ENCODE measurements at places on chromosomes 12 and 14.

- no peak overlapping the region for H3K4me3 ChIP-seq
- H3K27ac ChIP-seq: no peak overlapping the region
- H3K27me3 ChIP-seq: no peaks in the 10 kb centered on the region
- H3K36me3 ChIP-seq: no peaks in the 10 kb centered on the region
These were observed 12.5 kb upstream of the TEX22 start for GRCh38 chr14:105385698-105386365.

DNA sequence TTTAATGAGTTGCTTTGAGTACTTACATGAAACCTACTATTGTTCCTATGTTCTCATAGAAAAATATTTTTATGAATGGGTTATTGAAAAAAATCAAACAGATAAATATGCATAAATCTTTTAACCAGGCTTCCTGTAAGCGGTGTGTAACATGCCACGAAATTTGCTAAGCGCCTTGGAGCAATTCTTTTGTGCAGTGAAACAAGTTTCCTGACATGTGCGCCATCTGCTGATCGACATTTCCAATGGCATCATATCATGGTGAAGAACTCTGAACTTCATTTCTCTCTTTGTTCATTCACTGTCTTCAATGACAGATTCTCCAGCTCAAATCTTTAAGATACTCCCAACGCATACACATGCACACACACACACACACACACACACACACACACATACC is 145.6 kb upstream of the NAV3 start:
- DNase-seq: no peak
- H3K4me3 ChIP-seq: no peak overlapping the region
- no peaks in the 10 kb centered on the region for H3K27me3 ChIP-seq
- H3K36me3 ChIP-seq: no peaks in the 10 kb centered on the region
- H3K27ac ChIP-seq: no peak overlapping the region

DNA sequence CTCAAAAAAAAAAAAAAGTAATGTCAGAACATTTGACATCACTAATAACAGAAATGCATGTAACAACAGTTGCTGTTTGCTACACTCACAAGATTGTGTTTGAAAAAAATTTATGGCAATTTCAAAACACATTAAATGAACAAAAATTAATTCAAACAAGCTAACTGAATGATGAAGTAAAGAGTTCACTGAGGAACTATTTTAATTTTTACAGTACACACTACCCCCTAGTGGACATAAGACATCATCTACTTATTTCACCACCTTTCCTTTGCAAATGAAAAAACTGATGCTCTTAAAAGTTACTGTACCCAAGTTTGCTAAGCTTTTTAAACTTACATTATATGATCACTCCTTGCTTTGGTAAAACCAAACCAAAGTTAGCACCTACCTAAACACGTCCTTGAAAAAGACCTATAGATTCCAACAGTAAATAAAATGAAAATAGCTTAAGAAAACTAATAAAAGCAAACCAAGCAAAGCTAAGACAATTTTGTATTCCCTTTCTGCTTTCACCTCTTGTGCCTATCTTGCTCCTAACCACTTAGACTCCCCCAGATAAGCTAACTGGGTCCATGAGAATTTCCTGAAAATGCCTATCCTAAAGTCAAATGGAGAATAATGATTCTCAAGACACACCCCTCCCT is 22.2 kb downstream of the UBE2N start:
- no peaks in the 10 kb centered on the region for H3K4me1 ChIP-seq
- no peak overlapping the region for H3K4me3 ChIP-seq
- H3K36me3 ChIP-seq: no peaks in the 10 kb centered on the region

DNA sequence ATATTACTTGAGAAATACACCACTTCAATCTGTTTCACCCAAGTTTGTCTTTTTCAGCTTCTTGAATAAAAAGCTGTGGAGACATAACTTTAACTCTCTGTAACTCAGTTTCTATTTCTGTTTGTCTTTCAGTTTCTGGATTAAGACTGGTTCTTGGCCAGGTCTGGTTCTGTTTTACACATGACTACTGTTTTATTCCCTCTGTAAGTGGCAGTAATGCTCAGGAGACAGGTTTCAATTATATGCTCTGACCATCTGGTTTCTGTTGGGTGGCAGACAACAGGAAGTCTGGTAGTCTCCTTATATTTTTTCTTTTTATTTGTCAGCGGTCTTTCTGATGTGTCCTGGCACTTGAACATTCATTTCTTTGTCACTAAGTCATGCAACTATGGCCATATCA is 102.9 kb downstream of the RPS29 start:
- H3K4me1 ChIP-seq: no peaks in the 10 kb centered on the region
- no peaks in the 10 kb centered on the region for H3K27me3 ChIP-seq
- no peak overlapping the region for H3K4me3 ChIP-seq
- no peaks in the 10 kb centered on the region for H3K36me3 ChIP-seq
- DNase-seq: no peak

DNA sequence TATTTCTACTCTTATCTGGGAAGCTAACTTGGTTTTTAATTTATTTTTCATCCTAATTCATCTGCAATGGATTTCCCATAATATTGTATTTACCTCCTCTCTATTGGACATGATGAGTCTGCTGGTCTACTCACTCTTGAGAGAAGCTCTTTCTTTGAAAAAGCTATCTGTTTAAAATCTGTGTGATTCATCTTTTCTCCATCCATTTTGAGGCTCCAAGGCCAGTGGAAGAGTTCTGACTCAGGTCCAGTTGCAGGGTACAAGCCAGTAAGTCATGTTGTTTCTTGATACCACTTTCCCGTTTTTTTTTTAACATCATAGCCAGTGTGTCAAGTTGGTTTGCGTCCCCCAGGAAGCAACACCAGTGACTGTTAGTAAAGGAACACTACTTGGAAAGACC is 160.3 kb upstream of the BMP4 start:
- no peaks in the 10 kb centered on the region for H3K36me3 ChIP-seq
- H3K4me3 ChIP-seq: no peak overlapping the region
- H3K27ac ChIP-seq: no peak overlapping the region
- peaks cover 20% of the 10 kb centered on the region for H3K4me1 ChIP-seq

DNA sequence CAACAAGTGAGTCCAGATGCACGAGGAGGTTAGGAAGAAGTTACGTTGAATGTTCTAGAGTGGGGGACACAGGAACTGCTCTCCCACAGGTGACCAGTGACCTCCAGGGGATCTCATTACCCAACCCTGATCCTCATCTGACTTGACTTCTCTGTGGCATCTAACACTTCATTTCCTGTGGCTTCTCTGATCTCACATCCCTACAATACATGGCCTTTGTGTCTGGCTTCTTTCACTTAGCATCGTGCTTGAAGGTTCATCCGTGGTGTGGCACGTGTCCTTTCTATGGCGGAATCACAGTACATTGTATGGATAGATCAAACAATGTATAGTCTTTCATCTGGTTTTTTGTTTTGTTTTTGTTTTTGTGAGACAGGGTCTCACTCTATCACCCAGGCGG is 19.3 kb downstream of the CFAP251 start:
- no peak overlapping the region for H3K27ac ChIP-seq
- H3K4me1 ChIP-seq: no peaks in the 10 kb centered on the region
- no peaks in the 10 kb centered on the region for H3K36me3 ChIP-seq
- no peaks in the 10 kb centered on the region for H3K27me3 ChIP-seq

DNA sequence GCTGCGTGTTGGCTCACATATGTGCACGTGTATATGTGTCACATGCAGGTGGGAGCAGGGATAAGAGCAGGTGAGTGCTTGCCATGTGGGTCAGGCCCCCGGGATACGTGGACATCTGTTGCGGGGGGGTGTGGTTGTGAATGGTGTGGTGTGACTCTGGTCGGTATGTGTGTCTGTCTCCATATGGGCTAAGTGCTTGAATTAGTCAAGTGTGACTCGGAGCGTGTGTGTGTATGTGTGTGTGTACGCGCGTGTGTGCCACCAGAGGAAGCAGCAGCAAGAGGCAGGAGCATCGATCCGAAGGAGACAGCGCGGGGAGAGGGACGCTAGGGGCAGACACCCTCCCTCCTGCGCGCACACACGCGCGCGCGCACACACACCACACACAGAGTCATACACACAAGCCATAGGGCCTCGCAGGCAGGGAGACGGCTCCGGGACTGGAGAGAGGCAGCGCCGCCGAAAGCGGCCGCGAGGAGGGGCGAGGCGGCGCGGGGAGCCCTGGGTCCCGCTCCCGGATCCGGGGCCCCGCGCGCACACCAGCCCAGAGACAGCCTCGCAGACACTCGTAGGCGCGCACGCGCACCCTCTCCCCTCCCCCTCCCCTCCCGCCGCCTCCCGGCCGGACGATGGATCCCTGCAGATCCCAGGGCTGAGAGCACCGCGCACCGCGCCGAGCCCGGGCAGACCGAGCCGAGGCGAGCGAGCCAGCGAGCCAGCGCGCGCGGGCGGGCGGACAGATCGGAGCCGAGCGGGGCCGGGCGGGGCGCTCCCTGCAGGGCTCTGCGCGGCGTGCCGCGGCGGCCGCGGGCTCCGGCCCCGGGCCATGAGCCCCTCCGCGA is at the start of gene ASIC1:
Gene ASIC1, plus strand, starts transcription at position 597 of the 842 bp plus-strand sequence. CDS start 1,171 bp downstream, outside the sequence.
- H3K36me3 ChIP-seq: no peaks in the 10 kb centered on the region
- DNase-seq: peak; percentile 59
- no peak within 1 kb of the TSS for H3K27ac ChIP-seq
- H3K4me1 ChIP-seq: peaks cover 5% of the 10 kb centered on the region
- H3K4me3 ChIP-seq: peak within 1 kb of the TSS; percentile 69

DNA sequence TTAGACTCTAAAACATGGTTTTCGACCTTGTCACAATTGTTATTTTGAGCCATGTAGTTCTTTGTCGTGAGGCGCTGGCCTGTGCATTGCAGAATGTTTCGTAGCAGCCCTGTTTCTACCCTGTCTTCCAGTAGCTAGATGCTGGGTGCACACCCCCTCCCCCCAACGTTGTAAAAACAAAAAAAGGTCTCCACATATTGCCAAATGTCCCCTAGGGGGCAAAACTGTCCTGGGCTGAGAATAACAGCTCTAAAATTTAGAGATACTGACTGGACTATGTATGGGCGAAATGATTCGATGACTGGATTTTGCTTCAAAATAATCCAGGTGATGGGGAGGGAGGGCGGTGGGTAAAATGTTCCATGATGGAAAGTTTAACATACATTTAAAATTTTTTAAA is 126.1 kb upstream of the FUT8 start:
- H3K27me3 ChIP-seq: no peaks in the 10 kb centered on the region
- H3K4me1 ChIP-seq: peaks cover 27% of the 10 kb centered on the region
- H3K36me3 ChIP-seq: no peaks in the 10 kb centered on the region
- DNase-seq: no peak
- H3K27ac ChIP-seq: no peak overlapping the region

DNA sequence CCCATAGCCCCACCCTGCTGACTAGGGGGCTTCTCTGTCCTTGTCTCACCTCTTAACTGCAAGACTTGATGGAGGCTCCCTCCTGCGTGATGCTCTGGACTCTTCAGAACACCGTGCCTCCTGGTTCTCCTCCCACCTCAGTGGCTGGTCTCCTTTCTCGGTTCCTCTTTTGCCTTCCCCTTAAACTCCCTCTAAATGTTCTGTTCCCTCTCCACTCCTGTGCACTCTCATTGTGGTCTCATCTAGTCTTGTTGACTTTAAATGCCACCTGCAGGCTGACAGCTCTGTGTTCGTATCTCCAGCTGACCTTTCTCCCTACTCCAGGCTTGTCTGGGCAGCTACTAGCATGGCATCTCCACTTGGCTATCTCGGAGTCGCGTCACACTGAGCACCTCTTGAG is 28.3 kb downstream of the DYNC1H1 start:
- H3K27ac ChIP-seq: no peak overlapping the region
- no peak overlapping the region for H3K4me3 ChIP-seq
- H3K4me1 ChIP-seq: no peaks in the 10 kb centered on the region
- H3K36me3 ChIP-seq: peaks cover 98% of the 10 kb centered on the region

DNA sequence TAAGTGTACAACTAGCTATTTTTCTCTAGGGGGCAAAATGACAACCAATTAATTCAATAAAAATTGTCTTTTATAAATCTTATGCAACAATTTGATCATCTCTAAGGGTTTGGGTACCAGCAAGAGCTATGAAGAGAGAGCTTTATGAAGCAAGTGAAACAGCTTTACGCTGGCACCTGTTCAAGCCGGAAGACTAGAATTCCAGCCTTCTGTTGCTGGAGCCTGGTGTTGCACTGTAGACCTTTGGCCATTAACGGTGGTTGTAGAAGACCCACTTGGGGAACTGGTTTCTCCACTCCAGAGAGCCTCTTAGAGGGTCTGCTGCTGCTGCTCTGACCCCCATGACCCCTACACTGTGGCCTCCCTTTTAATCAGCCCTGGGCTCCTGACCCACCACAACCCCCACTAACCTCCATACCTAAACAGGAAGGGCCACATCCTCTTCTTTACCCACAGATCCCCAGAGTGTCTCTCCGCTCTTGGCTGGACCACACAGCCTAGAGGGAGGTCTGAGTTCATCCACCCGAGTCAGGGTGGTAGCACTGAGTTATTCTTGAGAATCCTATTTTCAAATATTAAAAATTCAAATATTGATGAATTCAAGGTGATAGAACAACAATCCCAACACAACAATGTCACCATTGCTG is 54.6 kb upstream of the STON2 start:
- no peaks in the 10 kb centered on the region for H3K27me3 ChIP-seq
- H3K4me3 ChIP-seq: no peak overlapping the region
- no peaks in the 10 kb centered on the region for H3K4me1 ChIP-seq
- H3K36me3 ChIP-seq: no peaks in the 10 kb centered on the region
- no peak overlapping the region for H3K27ac ChIP-seq
- DNase-seq: no peak

GRCh38 chr14:93892923-93893558 is 34.1 kb upstream of the FAM181A start:
- no peak overlapping the region for H3K4me3 ChIP-seq
- no peak overlapping the region for H3K27ac ChIP-seq
- H3K27me3 ChIP-seq: peaks cover 82% of the 10 kb centered on the region

DNA sequence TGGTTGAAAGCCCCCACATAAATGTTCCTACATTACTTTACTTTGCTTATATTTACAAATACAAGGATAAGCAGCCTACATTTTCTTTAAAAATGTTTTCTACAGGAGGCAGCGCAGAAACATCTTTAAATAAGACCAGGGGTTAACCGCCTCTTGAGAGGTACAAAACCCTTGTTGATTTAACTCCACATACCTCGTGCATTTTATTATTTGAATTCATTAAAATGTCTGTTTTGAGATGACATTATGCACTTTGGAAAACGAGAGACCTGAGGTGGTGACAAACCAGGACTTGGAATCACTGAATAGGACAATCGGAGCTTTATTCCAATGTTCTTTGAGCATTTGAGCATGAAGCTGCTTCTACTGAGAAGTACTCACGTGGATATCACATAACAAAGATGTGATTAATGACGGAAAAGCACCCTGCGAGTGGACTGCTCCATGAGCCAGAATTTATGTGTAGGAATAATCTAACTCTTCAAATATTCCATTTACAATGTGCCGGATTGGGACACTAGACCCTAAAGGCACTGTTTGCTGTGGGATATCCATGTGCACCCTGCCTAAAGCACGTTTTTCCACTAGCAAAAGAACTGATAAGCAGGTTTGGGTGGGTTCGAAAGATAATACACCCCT is 746 bp upstream of the DUSP16 start:
- H3K4me3 ChIP-seq: peak overlapping the region; percentile 73
- peak overlapping the region; percentile 84 for H3K27ac ChIP-seq
- no peaks in the 10 kb centered on the region for H3K27me3 ChIP-seq
- H3K36me3 ChIP-seq: no peaks in the 10 kb centered on the region

GRCh38 chr14:72643317-72643801 is 250.5 kb downstream of the DPF3 start:
- no peaks in the 10 kb centered on the region for H3K36me3 ChIP-seq
- no peak for DNase-seq
- H3K27me3 ChIP-seq: peaks cover 29% of the 10 kb centered on the region
